KG1 (cell line): ENCODE measurements at places on chromosomes 11 and 22.
A peak's percentile ranks its signal among the peaks of the same experiment; 100 is the strongest.

GRCh38 chr11:107777110-107777509, 65.3 kb upstream of the SLN start:
- no peak for DNase-seq

DNA sequence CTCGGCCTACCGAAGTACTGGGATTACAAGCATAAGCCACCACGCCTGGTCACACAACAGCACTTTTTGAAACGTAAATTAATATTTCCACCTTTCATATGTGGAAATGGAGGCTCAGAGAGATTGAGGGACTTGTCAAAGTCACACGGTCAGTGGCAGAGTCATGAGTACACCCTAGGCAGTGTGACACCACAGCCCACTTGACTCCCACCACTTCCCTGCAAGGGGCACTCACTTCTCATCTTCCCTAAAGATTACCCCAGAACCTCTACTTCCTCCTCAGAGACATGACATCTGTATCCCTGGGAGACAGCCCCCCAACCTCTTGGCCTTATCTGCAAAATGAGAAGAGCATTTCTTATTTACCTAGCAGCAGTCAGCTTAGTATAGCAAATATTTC, 16.5 kb upstream of the MYOD1 start:
- no peak for DNase-seq

DNA sequence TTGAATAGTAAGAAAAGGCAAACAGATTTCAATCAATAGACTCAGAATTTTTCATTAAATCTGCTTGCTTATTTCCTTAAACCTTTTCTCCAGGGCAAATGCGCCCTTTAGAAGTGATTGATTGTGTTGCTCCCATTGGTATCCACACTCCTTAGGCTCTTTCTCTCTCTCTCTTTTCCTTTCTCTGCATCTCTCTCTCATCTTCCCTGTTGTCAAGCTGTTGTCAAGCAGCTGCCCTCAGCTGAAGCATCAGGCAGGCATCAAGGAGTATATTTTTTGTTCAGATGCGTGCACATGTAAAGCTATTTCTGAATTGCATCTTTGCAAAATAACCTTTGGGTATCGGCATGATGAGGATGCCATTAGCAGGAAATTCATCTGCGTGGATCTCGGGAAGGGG, 107.2 kb upstream of the PLET1 start:
- no peak for DNase-seq

DNA sequence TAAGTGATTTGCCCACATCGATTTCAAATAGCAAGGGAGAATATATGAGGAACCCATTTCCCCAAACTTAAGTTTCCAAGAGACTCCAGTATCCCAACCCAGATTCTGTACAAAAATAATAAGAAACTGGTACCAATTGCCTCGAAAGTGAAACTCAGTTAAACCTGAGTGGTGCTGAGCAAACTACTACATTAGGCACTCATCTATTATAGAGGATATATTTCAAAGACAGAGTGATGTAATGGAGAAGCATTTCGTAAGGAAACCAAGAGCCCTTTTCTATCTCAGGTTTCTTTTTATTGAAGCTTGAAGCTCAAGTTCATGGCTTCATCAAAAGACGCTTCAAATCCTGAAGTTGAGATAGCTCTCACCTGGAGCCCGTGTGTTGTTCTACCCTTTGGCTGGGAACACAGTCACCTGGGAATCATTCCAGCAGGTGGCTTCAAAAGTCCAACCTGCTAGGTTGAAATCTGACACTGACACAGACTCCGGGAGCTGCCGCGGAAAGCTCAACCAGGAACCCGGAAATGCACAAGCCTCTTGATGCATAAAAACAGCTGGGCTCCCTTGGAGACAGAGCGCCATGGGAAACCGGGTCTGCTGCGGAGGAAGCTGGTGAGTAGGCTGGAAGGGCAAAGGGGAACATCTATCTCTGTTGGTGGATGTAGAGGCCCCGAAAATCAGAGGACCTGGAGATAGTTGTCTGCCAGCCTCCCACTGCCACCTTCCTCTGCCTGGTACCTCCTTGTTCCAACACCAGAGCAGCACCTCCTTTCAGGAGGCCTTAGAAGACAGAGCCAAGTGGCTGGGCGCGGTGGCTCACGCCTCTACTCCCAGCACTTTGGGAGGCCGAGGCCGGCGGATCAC, at the start of gene C11orf52:
TSS of gene C11orf52 (plus strand) at position 524 of the 867 bp plus-strand sequence. CDS start at position 584, 60 bp downstream.
- no peak for DNase-seq

- DNase-seq, result no peak
These were observed 8.7 kb downstream of the USH1C start for GRCh38 chr11:17535488-17535887.

- no peak for DNase-seq
These were observed 503.4 kb downstream of the DLG2 start for GRCh38 chr11:85123752-85124231.

DNA sequence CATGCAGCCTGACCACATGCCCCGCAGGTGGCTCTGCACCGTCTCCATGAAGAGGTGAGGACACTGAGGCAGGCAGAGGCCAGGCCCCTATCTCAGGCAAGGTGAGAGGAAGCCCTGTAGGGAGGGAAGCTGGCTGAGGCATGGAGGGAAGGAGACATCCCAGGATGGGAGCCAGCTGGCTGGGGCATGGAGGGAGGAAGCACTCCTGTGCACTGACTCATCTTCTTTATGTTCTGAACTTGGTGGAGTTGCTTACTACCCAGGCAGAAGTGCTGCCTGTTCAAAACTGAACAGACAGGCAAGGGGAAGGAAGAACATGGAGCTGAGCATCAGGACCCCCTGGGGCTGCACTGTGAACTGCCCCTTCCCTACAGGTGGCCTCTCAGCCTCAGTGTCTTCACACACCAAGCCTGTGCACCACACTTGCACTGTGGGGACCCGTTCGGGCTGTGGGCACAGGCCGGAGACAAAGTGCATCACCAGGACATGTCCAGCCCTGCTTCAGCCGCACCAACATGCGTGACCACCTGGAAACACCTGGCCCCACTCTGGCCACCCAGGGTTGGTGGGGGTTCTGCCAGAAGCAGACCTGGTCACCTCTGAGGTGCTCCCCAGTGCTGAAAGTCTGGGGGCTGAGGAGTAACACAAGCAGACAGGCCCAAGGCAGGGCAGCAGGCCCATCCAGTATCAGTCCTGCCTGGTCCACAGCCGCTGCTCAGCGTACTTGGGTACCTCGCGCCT, 55.5 kb downstream of the DGCR2 start:
- DNase-seq, result no peak

GRCh38 chr22:49693848-49694247, 133.8 kb downstream of the BRD1 start:
- DNase-seq, result no peak

- DNase-seq, result no peak
These were observed 110.2 kb downstream of the DBX1 start for GRCh38 chr11:20050048-20050447.

DNA sequence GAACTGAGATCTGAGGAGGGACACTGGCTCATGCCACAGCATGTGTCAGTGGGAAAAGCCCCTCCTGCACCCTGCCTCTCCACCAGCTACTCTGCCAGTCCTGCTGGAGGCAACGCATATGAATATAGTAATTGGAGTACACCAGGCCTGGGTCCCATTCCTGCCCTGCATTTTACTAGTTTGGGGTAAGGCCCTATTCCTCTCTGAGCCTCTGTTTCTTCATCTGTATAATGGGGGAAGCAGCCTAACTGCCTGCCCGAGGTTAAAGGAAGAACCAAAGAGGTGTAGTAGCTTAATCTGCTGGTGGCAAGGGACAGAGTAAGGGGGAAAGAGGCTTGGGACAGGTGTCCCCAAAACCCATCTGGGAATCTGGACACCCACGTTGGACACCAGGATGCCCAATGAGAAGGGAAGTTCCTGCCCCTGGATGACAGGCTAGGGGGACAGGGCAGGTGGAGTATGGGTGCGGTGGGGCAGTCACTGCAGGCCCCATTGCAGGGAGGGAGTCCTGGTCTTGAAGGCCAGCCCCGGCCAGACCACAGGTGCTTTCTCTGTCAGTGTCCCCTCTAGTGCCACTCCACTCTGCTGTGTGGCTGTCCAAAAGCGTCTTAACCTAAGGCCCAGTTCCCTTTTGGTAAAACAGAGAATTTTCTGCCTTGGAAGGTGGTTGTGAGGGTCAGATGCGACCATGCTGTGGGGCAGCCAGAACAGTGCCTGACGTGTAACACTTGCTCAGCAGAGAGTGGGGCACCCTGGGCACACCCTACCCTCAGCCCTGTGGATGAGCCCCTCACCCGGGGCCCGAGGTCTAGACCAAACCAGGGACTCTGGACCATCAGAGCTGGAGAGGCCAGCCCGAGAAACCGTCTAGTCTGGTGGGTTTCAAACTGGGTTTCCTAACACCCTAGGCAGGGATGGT, 11.5 kb downstream of the TSKU start:
- no peak for DNase-seq

- DNase-seq, result no peak
These were observed 357.4 kb downstream of the INSC start for GRCh38 chr11:15471895-15472799.

- DNase-seq, result no peak
These were observed 5.3 kb downstream of the LZTR1 start for GRCh38 chr22:20987375-20987774.

GRCh38 chr11:2398664-2399355, 1.7 kb upstream of the TSSC4 start:
- DNase-seq, result no peak

DNA sequence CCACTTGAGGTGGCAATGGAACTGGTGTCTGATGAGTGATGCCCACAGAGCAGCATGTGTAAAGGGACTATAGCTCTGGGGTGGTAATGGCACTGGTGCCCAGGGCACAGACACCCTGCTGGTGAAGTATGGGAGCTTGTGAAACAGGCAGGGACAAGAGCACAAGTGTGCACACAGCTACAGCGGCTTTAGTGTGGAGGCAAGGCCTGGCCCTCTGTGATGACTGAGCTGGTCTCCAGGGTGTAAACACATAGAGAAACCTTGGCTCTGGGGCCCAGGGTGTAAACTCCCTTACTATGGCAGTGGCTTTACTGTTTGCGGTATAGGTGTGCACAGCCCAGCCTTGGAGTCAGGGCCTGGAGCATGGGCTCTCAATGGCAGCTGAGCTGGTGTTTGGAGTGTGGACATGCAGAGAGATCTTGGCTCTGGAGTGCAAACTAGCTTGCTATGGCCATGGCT, 46.3 kb downstream of the BIRC2 start:
- DNase-seq, result no peak

GRCh38 chr22:27668828-27669797, 132.4 kb downstream of the MN1 start:
- peak; percentile 84 for DNase-seq

GRCh38 chr11:70082829-70083228, 4.7 kb downstream of the ANO1 start:
- no peak for DNase-seq

DNA sequence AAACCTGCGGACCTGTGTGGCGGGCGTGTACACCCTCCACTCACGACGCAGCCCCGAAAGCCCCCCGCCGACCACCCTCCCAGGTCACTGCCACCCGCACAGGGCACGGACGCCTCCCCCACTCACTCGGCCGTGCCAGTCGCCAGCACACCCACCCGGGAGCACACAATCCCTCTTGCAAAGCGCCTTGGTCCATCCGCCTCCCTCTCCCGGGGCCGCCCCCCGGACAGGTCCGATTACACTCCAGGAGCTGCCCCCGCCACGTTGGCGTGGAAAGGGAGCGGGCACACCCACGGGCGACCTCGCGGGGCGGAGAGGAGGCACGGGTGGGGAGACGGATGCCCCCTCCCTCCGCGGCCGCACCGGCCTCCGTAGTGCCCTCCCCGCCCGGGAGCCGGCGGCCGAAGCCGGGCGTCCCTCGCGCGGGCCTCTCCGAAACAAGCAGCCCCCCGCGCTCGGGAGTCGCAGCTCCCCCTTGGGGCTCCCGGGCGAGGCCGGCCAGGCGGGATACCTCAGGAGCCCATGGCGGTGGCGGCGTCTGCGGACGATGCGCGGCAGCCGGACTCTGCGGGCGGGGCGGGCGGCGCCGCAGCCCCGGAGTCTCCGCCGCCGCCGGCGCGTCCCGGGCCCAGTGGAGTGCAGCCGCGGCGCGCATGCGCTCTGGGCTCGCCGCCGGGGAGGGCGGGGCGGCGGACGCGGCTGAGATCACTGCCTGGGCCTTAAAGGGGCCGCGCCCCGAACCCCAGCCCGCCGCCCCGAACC, at the start of gene TMEM184B:
TSS of gene TMEM184B (minus strand) at position 638 of the 762 bp plus-strand sequence. CDS start 25,049 bp downstream, outside the sequence.
- peak; percentile 33 for DNase-seq

DNA sequence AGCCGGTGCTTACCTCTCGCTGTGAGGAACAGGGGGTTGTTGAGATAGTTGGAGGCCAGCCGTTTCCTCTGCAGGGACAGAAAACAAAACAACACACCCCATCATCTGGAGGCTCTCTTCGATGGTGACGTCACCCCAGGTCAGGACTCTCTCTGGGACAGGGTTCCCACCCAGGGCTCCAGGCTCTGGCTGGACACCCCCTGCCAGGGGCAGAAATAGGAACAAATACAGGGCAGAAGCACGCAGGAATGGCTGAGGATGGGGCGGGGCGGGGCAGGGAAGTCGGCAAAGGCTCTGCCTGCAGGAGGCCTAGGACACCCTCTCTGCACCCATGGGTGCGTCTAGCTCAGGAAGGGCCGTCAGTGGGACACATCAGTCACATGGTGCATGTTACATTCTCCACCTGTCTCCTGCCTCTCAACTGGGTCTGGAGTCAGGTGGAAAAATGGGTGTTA, 118.5 kb downstream of the PHF21B start:
- no peak for DNase-seq

DNA sequence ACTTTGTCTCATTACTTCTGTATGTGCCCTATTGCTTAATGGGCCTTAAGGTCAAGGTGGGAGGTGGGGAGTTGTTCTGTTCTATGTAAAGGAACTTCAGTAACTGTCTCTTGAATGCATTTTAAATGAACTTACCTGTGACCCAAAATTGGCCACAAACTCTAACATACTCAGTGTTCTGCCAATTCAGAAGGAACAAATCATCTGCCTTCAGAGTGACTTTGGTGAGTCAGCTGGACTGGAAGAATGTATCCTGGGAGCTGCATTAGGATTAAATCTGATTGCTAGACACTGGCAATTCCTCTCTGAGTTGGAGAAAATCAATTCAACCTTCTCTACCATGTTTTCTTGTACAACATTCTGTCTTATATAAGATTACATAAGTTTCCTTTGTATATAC, 1104.8 kb downstream of the DLG2 start:
- no peak for DNase-seq

DNA sequence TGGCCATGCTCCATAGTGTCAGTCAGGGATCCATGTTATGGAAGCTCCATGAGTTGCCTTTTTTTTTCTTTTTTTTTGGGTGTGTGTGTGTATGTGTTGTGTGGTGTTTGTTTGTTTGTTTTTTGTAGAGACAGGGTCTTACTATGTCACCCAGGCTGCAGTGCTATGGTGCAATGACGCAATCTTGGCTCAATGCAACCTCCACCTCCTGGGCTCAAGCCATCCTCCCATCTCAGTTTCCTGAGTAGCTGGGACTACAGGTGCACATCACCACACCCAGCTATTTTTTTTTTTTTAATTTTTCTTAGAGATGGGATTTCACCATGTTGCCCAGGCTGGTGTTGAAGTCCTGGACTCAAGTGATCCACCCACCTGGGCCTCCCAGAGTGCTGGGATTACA, 1.1 kb upstream of the TRIM22 start:
- DNase-seq, result no peak

GRCh38 chr11:22084564-22084963, 108.3 kb upstream of the ANO5 start:
- DNase-seq, result no peak

- no peak for DNase-seq
These were observed 7.2 kb upstream of the SELENOO start for GRCh38 chr22:50193621-50194020.
